Kidney (tissue), 22 donors: ENCODE measurements at places on chromosomes 11 and 22.

- DNase-seq = no peak
These were observed 714 bp downstream of the TRIM29 start for GRCh38 chr11:120137187-120137610.

DNA sequence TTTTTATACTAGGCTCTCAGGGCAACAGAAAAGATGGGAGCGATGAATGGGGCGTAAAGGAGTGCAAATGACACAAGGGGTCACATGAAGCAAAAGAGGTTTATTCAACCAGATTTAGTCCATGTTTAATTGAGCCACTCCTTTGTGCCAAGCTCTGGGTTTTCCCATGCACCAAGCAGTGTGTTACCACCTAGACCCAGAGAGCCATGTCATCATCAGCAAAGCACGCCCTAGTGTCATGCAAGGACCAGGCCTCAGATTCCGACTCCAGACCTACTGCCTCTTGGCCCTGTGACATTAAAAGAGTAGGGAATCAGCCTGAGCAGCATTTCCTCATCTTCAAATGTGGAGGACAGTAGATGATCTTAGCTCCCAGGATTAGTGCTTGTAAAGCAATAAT, 1.1 kb upstream of the IGLL5 start:
- no peak for DNase-seq

GRCh38 chr11:118314988-118315411, 10.5 kb downstream of the CD3E start:
- DNase-seq = no peak

- no peak for DNase-seq
These were observed 137.7 kb downstream of the FEZ1 start for GRCh38 chr11:125358254-125358840.

DNA sequence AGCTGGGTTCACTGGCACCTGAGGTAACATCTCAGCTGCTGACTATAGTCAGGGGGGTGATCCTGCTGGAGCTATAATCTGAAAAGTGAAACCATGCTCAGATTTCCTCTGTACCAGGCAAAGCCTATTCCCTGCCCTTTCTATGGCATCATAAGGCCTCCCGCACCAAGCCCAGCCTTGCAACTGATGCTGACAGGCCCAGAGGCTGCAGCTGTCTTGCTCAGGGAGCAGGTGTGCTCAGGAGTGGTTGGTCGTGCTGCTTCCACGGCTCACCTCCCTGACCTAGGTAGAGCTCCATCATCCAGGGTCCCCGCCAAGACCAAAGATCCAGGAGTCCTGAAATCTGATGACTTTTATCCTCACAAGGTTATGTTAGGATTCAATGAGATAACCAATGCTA, 121.7 kb downstream of the FEZ1 start:
- DNase-seq = no peak

- DNase-seq = no peak
These were observed 31.4 kb downstream of the IGLL1 start for GRCh38 chr22:23548501-23549197.

- DNase-seq = no peak
These were observed 378.2 kb downstream of the DCDC1 start for GRCh38 chr11:30991376-30991775.

DNA sequence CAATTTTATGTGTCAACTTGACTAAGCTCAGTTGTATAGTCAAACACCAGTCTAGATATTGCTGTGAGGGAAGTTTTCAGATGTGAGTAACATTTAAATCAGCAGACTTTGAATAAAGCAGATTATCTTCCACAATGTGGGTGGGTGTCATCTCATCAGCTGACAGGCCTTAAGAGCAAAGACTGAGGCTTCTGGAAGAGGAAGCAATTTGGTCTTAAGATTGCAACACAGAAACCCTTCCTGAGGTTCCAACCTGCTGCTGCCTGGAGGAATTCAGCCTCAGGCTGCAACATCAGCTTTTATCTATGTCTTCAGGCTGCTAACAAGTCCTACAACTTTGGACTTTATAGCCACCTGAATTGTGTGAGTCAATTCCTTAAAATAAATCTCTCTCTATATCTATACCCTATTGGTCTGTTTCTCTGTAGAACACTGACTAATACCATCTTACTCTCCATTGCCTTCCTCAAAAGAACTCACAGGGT, 277.2 kb upstream of the PLET1 start:
- no peak for DNase-seq

DNA sequence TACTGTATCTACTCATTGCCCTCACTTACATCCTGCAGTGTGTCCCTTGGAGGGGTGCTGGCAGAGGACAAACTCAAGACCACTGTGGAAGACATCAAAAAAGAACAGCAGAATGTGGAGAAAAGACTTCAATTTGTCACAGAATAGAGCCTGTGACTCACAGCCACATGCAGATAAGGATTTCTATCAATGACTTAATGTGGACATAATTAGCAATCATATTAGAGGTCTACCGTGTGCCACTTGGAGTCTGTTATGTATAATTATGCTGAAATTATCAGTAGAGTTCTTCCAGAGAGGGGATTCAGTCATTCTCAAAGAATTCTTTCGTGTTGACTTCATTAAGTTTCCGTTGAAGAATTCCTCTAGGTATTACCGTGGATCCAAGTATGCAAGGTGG, 473.5 kb downstream of the MIAT start:
- no peak for DNase-seq
